Osteoblast (primary cell): ENCODE measurements at places on chromosomes 6 and 20. TPM values are rescaled to one million over a fixed set of nuclear protein-coding genes. Genes with fewer than 3 reads are reported as not detected.

FOXF2 gene
- 1.1 and 2.1 TPM in 2 replicates for total RNA-seq

NFATC2 gene
- total RNA-seq = 0.29 and 0.36 TPM in 2 replicates

DNA sequence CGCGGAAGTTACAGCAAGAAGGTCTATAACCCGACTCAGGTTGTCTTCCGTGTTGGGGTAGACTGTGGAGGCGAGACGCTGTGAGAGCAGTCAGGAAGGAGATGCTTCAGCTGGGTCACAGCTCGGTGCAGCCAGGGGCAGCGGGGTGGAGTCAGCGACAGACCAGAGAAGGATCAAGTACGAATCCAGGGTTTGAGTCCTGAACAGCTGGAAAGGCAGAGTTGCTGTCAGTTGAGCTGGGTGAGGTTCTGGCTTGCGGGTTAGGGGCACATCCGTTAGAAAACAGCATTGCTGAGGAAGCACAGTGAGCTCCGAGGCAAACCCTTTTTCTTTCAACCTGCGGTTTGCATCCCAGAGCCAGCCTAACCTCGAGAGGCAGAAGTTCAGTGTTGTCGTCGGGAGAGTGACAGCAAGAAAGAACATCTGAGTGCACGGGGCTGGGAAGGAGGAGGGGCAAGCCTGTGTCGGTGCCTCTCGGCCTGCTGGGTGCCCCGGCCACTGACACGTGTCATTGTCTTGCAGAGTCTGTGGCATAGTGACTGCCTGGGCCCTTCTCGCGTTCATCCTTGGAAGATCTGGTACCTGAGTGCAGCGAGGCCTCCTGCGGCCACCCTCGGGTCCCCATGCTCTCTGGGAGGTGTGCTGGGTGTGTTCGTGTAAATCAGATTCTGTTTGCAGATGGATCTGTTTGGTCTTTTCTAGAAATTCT is 20.0 kb downstream of the PNLDC1 start:
- no peak for DNase-seq

NUP153 gene
- total RNA-seq = 28.6 TPM in 2 replicates

- DNase-seq = peak; percentile 98
These were observed at the start of gene PRRC2A for GRCh38 chr6:31620586-31621319. TSS of gene PRRC2A (plus strand) at chr6:31620715. CDS start at chr6:31622790, 2,075 bp downstream.
